ENCODE measurements at places on chromosomes 7 and 10.

- DNase-seq = no peak
Measured at GRCh38 chr7:122689346-122690109, 9.4 kb downstream of the RNF133 start.

DNA sequence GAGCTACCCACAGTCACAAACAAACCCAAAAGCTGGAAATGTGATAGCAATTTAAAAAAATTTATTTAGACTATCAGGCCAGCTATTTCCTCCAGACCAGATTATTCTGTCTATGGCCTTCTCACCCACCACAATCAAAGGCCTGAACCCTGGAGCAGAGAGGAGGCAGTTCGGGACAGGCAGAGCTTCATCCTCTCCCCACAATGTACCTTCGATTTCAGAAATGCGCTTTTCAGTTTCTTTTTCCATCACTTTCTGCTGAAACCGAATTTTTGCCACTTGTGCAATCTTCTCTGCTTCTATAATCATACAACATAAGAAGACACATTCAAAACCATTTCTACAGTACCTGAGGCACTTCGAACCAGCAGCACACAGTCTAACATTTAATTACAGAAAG is 29.9 kb downstream of the ERLIN1 start:
- no peak for DNase-seq

DNA sequence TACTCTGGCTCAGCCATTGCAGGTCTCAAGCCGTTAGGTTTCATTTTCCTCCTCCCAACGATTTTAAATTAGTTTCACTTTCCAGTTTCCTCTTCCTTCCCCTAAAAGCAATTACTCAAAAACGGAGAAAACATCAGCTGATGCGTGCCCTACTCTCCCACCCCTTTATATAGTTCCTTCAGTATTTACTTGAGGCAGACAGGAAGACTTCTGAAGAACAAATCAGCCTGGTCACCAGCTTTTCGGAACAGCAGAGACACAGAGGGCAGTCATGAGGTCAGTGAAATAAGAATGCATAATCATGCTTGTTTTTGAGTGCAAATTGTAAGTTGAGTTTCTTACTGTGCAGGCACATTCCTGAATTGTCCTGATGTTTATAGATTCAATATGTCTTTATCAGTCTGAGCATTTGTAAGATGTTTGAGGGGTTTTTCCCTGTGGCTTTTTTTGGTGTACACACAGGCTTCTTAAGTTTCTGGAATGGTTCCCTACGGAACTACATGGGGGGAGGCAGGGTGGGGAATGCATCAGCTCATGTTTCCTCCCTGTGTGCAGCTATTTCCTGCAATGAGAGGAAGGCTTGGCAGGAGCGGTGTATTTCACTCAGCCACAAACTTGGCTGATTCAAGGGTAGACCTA is at the start of gene IFIT3:
Gene IFIT3 (plus strand): TSS at position 195 of the 639 bp plus-strand sequence. CDS start 77 bp downstream, at position 272.
- DNase-seq = no peak

GRCh38 chr7:46179061-46179610 is 258.1 kb upstream of the IGFBP3 start:
- DNase-seq = no peak

DNA sequence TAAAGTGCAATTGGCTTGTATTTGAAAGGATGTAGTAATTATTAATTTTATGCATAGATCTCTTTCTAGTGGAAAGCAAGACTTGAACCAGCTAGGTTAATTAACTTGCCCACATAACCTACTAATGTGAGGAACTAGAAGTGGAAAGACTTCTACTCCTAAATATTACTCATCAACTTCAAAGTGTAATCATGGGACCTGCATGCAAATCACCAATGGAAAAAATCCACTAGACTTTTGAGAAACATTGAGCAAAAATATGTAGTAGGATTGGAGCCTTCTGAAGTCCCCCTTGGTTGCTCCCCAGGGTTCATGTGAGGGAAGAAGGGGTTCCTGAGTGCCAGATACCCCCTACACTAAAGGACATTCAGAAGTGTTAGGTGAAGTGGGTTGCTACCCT is 240.2 kb downstream of the PTEN start:
- no peak for DNase-seq

DNA sequence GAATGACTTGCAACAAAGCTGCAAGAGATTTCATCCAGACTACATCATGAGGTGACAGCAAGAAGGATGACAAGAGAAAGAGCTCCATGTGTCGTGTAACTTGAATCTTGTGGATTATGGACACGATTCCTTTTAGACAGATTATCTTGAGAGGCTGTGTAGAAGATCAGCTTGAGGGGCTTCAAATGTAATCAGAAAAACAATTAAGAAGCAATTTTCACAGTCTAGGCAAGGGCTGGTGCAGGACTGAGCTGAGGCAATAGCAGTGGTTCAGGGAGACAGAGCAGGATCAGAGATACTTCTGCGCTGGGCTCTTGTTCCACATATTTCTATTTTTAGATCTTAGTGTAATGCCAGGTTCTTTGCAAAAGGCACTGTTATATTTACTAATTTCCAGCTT is 253.0 kb upstream of the COBL start:
- no peak for DNase-seq

DNA sequence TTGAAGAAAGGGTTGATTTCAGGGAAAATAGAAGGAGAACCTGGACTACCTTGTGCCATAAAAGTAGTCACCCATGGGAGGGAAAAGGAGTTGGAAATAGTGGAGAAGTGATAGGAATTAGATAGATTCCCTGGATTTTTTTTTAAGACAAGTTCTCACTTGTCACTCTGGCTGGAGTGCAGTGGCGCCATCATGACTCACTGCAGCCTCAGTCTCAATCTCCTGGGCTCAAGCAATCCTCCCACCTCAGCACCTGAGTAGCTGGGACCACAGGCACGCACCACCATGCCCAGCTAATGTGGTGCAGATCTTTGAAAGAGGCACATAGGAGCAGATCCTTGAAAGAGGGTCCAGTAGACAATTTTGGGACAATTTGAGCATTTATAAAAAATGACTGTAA is 9.5 kb upstream of the BLNK start:
- DNase-seq = no peak

DNA sequence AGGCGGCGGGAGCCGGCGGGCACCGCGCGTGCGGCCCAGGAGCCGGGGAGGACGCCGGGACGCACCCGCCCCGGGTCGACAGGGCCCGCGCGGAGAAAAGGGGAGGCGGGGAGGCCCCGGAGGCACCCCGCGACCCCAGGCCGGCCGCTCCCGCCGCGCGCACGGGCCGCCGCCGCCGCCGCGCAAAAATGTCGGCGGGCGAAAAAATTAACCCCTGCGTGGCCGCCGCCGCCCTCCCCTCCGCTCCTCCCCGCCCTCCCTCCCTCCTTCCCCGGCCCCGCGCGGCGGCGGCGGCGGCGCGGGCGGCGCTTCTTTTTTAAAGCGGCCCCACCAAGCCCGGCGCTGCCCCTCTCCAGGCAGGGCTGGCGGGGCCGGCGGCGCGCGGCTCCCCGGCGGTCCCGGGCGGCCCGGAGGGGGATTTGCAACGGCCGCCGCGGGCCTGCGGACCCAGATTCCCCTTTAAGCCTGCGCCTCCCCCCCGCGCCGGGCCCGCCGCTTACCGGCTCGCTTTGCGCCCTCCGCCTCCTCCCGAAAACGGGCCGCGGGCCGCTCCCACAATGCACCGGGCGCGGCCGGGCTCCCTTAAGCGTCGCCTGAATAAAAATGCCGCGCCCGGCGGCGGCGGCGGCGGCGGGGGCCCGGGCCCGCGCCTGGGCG is 465 bp downstream of the SEPHS1 start:
- no peak for DNase-seq

DNA sequence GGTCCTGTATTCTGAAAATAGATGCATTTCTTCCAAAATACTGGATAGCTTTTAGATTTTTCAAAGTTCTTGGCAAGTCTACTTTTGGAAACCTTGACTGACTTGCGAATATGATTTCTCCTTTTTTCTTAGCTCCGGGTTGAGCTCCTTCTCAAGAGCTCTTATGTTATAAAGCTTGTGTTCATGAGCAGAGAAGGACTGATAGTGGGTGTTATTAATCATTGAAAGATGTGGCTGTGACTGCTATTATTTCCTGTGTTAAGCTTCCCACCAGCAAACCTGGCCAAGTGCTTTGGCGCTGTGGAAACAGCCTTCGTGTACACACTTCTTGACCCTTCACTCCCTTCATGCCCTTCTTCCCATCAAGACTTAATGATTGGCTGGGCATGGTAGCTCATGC is 98.2 kb downstream of the KIAA1217 start:
- no peak for DNase-seq

- DNase-seq = no peak
Measured at GRCh38 chr10:6979371-6979770, 399.3 kb upstream of the PRKCQ start.

All from NCI-H1436 treated with DMSO at 0.1 percent for 48 hours (cell line).